T follicular helper cell (primary cell): ENCODE measurements at places on chromosomes 6 and 20.

DNA sequence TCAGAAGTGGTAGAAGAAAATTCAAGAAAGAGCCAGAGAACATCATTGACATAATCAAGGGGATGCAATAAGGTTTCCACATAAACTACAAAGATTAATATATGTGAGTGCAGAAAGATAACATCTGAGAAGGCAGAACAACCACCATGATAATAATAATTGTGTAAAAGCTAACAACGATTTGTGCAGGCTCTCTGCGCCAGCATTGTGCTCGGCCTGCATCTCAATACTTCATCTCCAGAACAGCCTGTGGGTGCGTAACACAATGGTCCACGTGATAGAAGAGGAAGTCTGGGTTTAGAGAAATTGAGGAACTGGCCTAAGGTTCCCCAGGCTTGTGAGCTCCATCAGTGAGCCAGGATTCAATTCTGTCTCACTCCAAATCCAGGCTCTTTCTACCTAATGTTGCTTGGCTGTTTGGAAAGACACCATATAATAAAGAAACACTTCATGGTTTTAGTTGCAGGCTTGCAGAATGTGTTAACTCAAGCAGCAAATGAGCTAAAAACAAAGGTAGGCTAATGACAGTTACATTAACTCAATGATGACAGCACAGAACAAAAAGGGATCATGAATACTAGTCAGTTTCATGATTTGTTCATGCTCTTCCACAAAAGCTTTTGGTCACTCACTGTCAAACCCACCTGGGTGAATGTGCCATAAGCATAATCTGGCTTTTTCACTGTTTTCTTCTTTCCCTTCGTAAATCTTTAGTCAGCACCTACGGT, 71.2 kb downstream of the LY86 start:
- DNase-seq: no peak

- no peak for DNase-seq
These were observed 229.6 kb upstream of the RIN2 start for GRCh38 chr20:19528286-19529030.

GRCh38 chr6:134510142-134510541, 192.2 kb upstream of the SGK1 start:
- DNase-seq: no peak

DNA sequence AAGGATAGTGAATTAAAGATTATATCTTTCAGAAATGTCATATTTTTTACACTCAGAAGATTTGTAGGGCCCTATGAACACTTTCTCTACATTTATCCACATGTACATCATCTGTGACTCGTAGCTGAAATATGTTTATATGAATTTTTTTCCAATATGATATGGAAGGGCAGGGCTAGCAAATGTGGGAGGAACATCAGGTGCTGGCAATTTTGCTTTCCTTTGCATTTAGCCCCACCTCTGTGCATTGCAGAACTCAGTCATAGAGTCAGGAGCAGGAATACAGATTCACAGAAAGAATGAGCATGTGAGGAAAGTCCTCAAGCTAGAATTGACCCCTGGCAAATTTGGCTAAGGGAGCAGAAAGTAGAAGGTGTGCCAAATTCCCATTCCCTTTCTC, 129.9 kb downstream of the CRYBG1 start:
- no peak for DNase-seq

DNA sequence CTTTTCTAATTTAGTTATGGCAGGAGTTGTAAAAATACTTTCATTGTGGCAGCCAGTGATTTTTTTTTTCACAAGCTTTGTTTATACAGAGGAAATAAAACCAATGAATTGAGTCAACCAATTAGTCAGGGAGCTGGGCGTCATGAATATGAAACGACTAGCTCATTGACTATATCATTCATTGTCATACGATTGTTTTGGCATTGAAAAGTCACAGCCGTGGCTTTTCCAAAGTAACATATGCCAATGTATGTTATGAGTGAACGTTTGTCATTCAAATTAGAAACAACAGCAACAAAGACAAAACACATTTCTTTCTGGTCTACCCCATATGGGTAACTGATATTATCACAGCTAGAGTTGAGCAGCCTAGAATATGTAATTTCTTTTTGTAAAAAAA, 810.6 kb downstream of the EPHA7 start:
- no peak for DNase-seq

DNA sequence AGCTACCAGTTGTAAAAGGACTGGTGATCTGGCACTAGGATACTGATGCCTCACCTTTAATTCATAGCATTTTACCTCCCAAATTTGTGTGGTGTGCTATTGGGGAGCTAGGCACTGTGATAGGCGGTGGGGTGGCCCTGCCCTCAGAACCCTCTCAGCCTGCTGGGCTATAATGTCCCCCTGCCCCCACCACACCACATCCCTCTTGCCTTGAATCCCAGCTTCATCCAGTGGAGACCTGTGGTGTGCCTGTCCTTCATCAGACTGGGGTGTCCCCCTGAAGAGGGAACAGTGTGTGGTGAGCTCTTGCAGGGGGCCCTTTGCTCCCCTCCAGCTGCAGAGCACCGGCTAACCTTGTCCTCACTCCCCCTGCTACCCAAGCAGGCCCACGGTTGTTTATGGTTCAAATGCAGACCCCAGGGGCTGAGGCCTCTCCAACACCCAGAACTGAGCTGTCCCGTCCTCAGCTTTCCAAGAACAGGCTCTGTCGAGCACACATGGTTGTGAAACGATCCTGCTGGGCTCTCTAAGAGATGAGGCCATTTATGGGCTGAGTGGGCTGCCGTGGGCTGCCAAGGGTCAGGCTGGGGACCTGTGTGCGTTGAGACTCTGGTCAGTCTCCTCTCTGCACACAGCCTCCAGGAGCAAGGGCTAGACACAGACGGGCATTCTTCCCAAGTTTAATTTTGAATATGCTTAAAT, 26.9 kb upstream of the VEGFA start:
- no peak for DNase-seq

- DNase-seq: no peak
These were observed 22.7 kb upstream of the TMEM181 start for GRCh38 chr6:158536891-158537798.

GRCh38 chr6:98839781-98840361, 5.5 kb downstream of the POU3F2 start:
- no peak for DNase-seq

- no peak for DNase-seq
These were observed 1.8 kb upstream of the JPH2 start for GRCh38 chr20:44188752-44189151.

DNA sequence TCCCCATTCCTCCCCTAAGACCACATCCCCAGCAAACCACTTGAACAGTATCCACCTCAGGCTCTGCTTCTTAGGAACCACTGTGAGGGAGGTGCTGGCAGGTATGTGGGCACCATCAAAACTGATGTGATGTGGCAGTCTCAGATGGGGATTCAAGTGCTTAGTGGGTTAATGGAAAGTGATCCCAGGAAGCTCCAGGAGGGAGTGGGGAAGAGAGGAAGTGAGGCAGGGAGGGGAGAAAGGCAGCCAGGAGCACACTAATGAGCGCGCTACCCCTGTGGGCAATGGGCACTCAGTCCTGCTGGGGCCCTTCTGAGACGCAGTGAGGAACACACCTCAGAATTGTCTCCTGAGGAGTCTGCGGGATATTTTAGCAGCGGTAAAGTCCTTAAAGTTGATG, 263.1 kb upstream of the MOCS1 start:
- no peak for DNase-seq

DNA sequence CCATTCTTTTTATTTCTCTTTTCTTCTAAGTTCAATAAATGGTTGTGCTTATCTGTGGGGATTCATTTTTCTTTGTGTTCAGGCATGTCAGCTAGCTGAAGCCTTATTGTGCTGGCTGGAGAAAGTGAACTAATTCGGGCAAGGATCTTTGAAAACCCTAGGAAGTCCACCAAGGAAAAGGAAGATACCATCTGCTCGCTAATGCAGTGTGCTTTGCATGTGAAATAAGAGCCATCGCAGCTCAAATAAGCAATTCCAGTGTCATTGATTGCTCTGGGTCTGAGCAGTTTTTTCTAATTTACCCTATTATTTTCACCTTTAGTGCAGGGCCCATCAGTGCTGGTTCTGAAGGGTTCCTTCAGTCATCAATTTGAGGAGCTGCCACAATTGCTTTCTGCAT, 309.4 kb upstream of the SOX4 start:
- no peak for DNase-seq

GRCh38 chr20:56934888-56935287, 305.8 kb downstream of the TFAP2C start:
- DNase-seq: no peak

GRCh38 chr20:50442512-50442911, 67.7 kb upstream of the PTPN1 start:
- DNase-seq: no peak
